ENCODE measurements at places on chromosomes 5 and 9.
A peak's percentile ranks its signal among the peaks of the same experiment; 100 is the strongest.

DNA sequence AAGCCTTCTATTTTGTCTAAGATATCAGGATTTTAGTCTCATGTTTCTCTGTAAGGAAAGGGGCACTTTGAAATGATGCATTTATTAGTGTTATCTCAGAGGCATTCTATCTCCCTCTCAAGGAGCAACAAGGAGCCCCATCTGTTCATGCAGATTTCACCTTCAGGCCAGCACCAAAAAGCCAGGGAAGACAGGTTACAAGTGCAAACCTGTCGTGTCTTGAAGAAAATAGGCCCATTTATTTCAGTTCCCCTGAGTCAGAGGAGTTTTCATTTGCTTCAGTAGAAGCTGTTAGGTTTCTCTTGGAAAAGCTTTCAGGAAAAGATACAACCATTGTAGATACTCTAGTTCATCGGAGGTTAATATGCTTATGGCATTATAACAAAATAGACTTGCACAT lies 97.2 kb downstream of the SPOCK1 start:
- no peak for DNase-seq

- DNase-seq = no peak
Observed at GRCh38 chr5:9596171-9596780, 33.9 kb downstream of the TAS2R1 start.

GRCh38 chr5:179595916-179596315 lies 27.6 kb downstream of the HNRNPH1 start:
- DNase-seq = peak; percentile 44

DNA sequence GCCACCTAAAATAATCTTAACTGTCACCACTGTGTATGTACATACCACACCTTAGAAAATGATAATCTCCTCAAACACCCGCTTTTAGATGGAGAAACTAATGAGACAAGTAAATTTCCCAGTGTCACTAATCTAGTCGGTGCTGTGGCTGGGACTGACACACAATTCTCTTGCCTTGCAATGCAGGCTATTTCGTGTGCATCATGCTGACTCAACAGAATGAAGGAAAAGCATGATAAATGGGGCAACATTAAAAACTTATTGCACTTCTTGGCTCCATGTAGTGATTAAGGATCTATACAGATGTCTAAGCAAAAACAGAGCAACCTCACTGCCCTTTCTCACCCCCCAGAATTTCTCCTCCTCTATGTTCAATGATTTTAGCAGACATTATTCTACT lies 677.9 kb downstream of the DTWD2 start:
- no peak for DNase-seq

DNA sequence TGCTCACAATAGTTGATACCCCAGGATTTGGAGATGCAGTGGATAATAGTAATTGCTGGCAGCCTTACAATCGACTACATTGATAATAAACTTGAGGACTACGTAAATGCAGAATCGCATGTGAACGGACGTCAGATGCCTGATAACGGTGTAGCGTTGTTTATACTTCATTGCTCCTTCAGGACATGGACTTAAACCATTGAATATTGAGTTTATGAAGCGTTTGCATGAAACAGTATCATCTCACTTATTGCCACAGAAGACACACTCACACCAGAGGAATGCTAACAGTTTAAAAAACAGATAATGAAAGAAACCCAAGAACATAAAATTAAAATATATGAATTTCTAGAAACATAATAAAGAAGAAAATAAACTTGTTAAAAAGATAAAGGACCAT lies 101.6 kb downstream of the GABBR2 start:
- DNase-seq = no peak

DNA sequence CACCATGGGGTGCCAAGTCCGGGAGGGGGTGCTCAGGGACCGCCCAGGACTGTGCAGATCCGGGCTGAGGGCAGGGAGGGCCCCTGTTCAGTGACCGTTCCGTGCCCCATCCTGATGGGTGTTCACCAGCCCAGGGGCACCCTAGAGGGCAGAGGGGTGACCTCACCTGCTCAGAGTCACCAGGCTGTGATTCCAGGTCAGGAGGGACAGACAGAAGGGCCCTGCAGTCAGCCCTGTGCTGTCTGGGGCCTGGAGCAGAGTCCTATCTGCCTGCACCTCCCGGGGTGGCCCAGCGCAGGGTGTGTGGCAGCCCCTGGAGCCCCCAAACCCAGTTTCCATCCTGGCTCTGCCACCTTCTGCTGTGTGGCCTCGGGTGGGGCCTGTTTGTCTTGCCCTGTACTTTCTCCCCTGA lies 241.9 kb downstream of the PBX3 start:
- no peak for DNase-seq

DNA sequence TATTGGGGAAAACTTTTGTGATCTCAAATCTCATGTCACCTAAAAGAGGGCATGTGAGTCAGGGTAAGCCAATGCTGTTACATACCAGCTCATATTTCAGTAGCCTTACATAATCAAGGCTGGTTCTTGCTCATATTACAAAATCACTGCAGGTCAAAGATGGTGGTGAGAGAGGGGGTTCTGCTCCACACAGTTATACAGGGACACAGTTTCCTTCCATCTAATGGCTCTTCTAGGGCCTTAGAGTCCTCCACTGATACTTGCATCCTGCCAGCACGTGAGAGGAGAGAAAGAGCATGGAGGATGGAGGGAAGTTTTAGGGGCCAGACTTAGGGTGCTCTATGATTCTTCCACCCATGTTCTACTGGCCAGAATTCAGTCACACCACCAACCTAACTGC lies 130.0 kb downstream of the LIFR start:
- DNase-seq = peak; percentile 37

DNA sequence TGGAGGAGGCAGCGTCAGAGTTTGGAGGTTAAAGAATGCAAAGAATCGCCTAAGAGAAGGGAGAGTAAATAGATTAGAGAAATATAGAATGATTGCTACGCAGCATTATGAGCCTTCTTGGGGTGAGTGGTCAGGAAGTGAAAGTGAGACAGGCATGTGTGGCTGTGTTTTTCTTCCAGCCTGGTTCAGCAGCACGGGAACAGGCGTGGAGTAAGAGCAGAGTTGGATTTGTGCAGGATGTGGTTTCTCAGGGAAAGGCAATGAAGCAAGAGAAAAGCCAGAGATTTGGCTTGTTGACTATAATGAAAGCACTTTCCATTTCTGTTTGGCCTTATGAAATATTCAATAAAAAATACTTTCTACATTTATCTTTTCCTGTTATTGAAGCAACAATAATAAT lies 34.3 kb upstream of the FRMD3 start:
- peak; percentile 8 for DNase-seq

- no peak for DNase-seq
Observed at GRCh38 chr9:131523451-131524435, 7.3 kb downstream of the UCK1 start.

DNA sequence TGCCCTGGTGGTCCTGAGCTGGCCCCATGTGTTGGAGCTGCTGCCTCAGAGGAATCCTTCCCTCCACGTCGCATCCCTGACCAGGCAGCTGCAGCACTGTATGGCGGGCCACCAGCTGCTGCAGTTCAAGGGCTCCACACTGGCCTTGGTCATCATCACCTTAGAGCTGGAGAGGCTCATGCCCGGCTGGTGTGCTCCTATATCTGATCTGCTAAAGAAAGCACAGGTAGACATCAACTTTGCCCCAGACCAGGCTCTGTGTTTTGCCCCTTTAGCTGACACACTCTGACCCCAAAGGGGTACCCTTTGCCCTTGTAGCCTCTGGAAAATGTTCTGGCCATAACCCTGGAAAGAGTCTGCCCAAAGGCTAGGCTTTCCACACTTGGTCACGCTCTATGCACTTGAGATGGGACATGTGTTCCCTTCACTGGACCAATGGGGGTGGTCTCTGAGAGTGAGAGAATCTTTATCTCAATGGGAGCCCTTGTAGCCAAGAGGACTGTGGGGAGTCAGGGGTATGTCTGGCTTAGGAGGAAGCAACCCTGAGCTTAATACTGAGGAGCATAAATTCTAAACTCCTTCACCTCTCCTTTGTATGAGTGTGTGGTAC lies 4.8 kb downstream of the CCNI2 start:
- DNase-seq = no peak

All from EL (cell line).